ENCODE measurements at places on chromosomes 13 and 19. TPM values are rescaled to one million over a fixed set of nuclear protein-coding genes. Genes with fewer than 3 reads are reported as not detected.

GRCh38 chr19:40341601-40342482 is 6.4 kb downstream of the C19orf47 start:
- no peak overlapping the region for H3K4me3 ChIP-seq
- H3K36me3 ChIP-seq, result peaks cover 13% of the 10 kb centered on the region
- DNase-seq, result no peak
- peaks cover 11% of the 10 kb centered on the region for H3K4me1 ChIP-seq
- H3K27ac ChIP-seq, result peak overlapping the region; percentile 91

GRCh38 chr13:21238267-21238666 is 61.8 kb downstream of the MRPL57 start:
- H3K4me3 ChIP-seq, result no peak overlapping the region
- DNase-seq, result no peak
- peak overlapping the region; percentile 63 for H3K27ac ChIP-seq
- peaks cover 10% of the 10 kb centered on the region for H3K4me1 ChIP-seq
- H3K36me3 ChIP-seq, result no peaks in the 10 kb centered on the region

GRCh38 chr19:52898101-52898500 is 666 bp upstream of the ZNF320 start:
- peak overlapping the region; percentile 98 for H3K27ac ChIP-seq
- H3K27me3 ChIP-seq, result no peaks in the 10 kb centered on the region

DNA sequence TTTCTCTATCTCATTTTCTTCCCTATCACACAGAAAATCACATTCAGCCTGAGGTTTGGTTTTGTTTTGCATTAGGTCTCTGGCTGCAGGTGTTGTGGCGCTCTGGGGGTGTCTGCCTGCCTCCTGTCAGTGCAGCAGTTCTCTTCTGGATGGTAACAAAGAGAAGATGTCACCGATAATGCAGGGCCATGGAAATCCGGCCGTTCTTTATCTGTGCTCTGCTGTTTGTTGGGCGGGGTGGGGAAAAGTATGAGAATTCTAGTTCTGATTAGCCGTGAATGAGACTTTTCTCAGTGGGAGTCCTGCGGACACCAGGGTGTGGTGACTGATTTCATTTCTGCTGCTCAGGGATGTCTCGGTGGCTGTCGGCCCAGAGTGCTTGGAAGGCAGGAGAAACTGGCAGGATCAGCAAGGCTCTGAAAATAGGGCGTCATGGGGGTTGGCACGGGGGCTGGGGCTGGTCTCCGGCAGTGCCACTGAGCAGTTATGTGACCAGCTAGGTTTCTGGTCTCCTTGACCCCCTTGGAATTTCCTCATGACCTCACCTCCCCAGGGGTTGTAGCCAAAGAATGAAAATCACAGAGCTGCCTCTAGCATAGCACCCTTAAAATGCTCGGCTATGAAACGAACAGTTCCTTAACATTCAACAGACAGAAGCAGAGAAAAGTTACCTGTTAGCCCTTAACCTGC is 5.0 kb downstream of the RNF113B start:
- no peaks in the 10 kb centered on the region for H3K27me3 ChIP-seq
- H3K36me3 ChIP-seq, result peaks cover 14% of the 10 kb centered on the region
- peak overlapping the region; percentile 75 for H3K4me3 ChIP-seq
- peak overlapping the region; percentile 84 for H3K27ac ChIP-seq

GRCh38 chr13:34414616-34415015 is 527.5 kb upstream of the NBEA start:
- no peaks in the 10 kb centered on the region for H3K27me3 ChIP-seq
- peaks cover 7% of the 10 kb centered on the region for H3K4me1 ChIP-seq
- no peak overlapping the region for H3K4me3 ChIP-seq
- no peaks in the 10 kb centered on the region for H3K36me3 ChIP-seq

DNA sequence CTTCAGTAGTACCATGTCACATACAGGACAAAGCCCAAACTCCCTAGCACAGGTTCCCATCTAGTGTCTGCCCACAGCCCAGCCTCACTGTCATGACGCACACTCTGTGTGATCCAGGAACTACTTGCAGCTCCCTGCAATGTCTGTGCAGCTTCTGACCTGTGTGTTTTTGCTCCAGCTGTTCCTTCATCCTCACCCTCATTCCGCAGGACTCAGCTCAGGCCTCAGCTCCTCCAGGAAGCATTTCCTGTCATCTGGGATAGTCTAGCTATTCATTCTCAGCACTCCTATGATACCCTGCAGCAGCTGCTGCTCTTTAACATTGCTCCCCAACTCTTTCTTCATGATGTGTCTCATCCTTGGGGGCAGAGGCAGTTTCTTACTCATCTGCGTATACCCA is 56.1 kb downstream of the ENOX1 start:
- H3K27me3 ChIP-seq, result peaks cover 20% of the 10 kb centered on the region
- no peak for DNase-seq
- no peak overlapping the region for H3K27ac ChIP-seq
- peaks cover 14% of the 10 kb centered on the region for H3K4me1 ChIP-seq

DNA sequence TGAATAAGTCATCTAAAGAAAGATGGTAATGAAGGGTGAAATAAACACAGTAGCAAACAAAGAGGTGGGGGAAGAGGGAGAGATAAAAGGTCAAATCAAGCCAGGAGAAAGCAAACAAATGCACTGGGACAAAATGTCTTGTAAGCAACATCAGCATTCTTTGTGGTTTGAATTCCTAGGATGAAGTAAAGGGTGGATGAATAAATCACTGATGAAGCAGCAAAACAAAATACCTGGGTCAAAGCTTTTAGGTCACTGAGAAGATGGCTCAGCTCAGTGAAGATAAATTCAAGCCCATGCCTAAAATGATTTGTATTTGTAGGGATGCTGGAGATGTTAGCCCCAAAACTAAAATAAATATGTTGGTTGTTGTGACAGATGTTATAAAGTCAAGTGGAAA is 86.5 kb upstream of the FBXL3 start:
- H3K27me3 ChIP-seq, result no peaks in the 10 kb centered on the region
- H3K4me1 ChIP-seq, result peaks cover 4% of the 10 kb centered on the region
- no peak for DNase-seq
- H3K27ac ChIP-seq, result no peak overlapping the region
- H3K36me3 ChIP-seq, result peaks cover 49% of the 10 kb centered on the region
- H3K4me3 ChIP-seq, result no peak overlapping the region

DNA sequence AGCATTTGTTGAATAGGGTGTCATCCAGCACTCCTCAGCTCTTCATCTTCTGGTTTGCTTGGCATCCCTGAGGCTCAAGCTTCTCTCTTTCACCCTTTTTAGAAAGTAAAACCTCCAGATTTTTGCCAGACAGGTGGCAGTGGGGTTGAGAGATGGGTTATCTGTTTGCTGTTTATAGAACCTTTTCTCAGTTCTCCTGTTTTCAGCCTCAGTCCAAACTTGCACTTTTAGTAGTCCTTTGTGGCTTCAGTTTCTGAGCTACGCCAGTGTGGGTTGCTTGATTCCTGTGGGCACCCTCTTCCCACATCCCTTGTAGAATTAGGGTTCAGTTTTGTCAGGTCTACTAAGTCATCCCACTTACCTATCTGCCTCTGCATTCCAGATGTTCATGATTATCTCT is 147.9 kb downstream of the PAN3 start:
- H3K4me3 ChIP-seq, result no peak overlapping the region
- no peaks in the 10 kb centered on the region for H3K4me1 ChIP-seq
- DNase-seq, result no peak
- H3K27ac ChIP-seq, result no peak overlapping the region
- H3K27me3 ChIP-seq, result no peaks in the 10 kb centered on the region
- H3K36me3 ChIP-seq, result peaks cover 35% of the 10 kb centered on the region

GRCh38 chr13:51577690-51578089 is 6.6 kb upstream of the WDFY2 start:
- no peaks in the 10 kb centered on the region for H3K36me3 ChIP-seq
- H3K27ac ChIP-seq, result no peak overlapping the region
- H3K4me3 ChIP-seq, result peak overlapping the region; percentile 50

GRCh38 chr13:23466144-23467002 is 32.9 kb upstream of the SACS start:
- peak; percentile 79 for DNase-seq
- peak overlapping the region; percentile 84 for H3K4me3 ChIP-seq
- H3K27me3 ChIP-seq, result peaks cover 3% of the 10 kb centered on the region
- H3K27ac ChIP-seq, result no peak overlapping the region

GRCh38 chr13:97005625-97006262 is 11.5 kb upstream of the OXGR1 start:
- H3K27ac ChIP-seq, result peak overlapping the region; percentile 40
- peaks cover 20% of the 10 kb centered on the region for H3K4me1 ChIP-seq
- H3K4me3 ChIP-seq, result no peak overlapping the region
- no peak for DNase-seq

DNA sequence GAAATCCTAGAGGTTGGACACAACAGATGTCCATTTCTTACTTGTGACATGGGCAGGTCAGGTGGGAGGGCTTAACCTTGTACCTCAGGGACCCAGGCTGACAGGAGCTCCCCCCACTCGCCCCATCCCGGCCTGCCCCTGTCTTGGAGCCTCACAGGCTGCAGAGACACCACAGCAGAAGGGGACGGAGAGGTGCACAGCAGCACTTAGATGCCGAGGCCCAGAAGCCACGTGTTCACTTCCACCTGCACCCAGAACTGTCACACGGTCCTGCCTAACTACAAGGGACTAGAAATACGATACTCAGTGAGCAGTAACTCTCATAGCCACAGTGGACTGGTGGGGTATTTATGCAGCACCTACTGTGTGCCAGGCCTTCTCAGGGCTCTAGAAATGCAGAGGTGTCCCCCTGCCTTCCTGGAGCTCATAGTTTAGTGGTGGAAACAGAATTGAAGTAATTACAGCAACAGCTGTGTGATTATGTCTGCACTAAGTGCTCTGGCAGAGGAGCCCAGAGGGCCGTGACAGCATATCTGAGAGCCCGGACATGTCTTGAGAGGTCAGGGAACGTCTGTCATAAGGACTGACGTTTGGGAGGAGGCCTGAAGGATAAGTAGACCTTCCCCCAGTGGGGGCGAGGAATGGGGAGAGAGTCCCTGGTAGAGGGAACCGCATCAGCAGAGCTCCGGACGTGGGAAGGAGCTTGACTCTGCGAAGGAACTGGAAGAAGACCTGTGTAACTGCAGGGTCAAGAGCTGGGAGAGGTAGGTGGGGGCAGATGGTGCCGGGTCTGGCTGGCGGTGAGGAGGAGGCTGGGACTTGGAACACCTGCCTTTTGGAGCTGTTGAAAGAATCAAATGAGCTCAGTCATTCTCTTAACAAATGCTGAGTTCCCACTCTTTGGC is 130.0 kb downstream of the SIPA1L3 start:
- H3K4me1 ChIP-seq, result peaks cover 42% of the 10 kb centered on the region

DNA sequence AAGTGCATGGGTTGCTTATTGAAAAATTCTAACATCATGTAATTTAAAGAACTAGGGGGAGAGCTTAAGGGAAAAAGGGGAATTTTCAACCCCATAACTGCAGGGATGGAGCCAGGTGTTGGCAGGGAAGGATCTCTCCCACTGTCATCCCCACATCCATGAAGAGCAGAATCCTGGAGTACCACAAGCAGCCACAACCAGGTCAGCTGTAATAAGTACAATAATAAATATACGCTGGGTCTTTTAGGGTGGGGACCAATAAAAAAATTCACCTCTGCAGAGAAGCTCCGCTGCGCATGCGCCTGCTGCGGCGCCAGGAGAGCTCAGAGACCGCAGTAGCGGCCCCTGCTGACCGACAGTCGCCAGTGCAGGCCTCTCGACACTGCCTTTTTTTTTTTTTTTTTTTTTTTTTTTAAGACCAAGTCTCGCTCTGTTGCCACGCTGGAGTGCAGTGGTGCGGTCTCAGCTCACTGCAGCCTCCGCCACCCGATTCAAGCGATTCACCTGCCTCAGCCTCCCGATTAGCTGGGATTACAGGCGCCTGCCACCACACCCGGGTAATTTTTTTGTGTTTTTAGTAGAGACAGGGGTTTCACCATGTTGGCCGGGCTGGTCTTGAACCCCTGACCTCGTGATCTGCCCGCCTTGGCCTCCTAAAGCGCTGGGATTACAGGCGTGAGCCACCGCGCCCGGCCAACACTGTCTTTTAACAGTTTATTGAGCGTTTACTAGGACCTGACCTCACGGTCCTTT is 2.5 kb upstream of the EEF2 start:
- DNase-seq, result peak; percentile 91
- peak overlapping the region; percentile 93 for H3K27ac ChIP-seq
- H3K4me1 ChIP-seq, result peaks cover 37% of the 10 kb centered on the region
- H3K4me3 ChIP-seq, result peak overlapping the region; percentile 83
- peaks cover 3% of the 10 kb centered on the region for H3K27me3 ChIP-seq

DNA sequence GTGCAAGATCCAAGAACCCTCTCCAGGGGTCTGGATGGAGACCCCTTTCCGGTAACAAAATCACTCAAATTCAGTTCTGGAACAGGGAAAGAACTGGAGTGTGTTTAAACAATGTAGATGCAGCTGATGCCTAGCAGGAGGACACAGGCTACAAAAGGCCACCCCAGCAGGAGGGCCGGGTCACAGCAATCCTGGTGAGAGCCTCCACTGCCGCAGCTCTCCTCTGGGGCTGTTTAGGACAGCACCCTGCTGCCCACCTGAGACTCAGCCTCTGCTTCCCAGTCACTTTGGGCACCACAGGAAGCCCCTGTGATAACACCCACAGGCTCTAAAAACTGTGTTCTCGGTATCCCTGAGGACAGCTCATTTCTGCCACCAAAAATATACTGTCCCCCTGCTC is 318.7 kb upstream of the NBEA start:
- no peaks in the 10 kb centered on the region for H3K36me3 ChIP-seq
- no peak overlapping the region for H3K27ac ChIP-seq
- peaks cover 29% of the 10 kb centered on the region for H3K4me1 ChIP-seq
- DNase-seq, result no peak
- no peaks in the 10 kb centered on the region for H3K27me3 ChIP-seq

GRCh38 chr13:26756961-26757360 is 3.6 kb downstream of the GPR12 start:
- no peak for DNase-seq
- H3K27me3 ChIP-seq, result peaks cover 72% of the 10 kb centered on the region
- no peak overlapping the region for H3K27ac ChIP-seq
- H3K36me3 ChIP-seq, result no peaks in the 10 kb centered on the region

- H3K4me1 ChIP-seq, result peaks cover 27% of the 10 kb centered on the region
- no peak overlapping the region for H3K4me3 ChIP-seq
- no peak for DNase-seq
Measured at GRCh38 chr19:55553217-55554182, 8.2 kb upstream of the SBK3 start.

DNA sequence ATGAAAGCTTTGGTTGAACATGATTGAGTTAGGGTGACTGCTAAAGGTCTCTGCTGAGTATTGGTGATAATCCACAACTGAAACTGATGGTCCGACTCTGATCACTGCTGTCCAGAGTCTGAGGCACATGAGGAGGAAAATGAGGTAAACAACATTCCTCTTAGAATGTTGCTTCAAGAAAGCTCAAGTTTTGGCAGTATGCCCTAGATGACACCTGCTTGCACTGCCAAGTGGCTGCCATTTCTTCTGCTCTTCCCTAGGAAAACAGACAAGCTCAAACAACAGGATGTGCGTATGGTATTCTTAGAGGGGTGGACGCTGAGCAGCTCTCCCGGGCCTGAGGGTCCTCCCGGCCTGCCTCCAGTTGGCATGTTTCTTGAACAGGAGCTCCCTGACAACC is 15.2 kb upstream of the MTIF3 start:
- no peaks in the 10 kb centered on the region for H3K4me1 ChIP-seq
- no peaks in the 10 kb centered on the region for H3K36me3 ChIP-seq
- no peak overlapping the region for H3K4me3 ChIP-seq
- DNase-seq, result no peak
- peaks cover 3% of the 10 kb centered on the region for H3K27me3 ChIP-seq

PTGIR gene
- 0.46 TPM for total RNA-seq

PCP2 gene
- total RNA-seq, result 1.0 TPM

C19orf67 gene
- not detected for total RNA-seq

PCDH17 gene
- total RNA-seq, result 16.6 TPM

QPCTL gene
- total RNA-seq, result 8.2 TPM

MCEMP1 gene
- not detected for total RNA-seq

FUT1 gene
- total RNA-seq, result 15.0 TPM

SIGLEC8 gene
- not detected for total RNA-seq

NALCN gene
- total RNA-seq, result 0.70 TPM

PGLYRP1 gene
- total RNA-seq, result not detected
